SJSA1 (cell line): ENCODE measurements at places on chromosomes 1 and 21. TPM values are rescaled to one million over a fixed set of nuclear protein-coding genes. Genes with fewer than 3 reads are reported as not detected.

GRCh38 chr1:16173447-16174260 is 17.8 kb upstream of the EPHA2 start:
- peak overlapping the region; percentile 92 for H3K27ac ChIP-seq
- DNase-seq: peak; percentile 88
- peaks cover 58% of the 10 kb centered on the region for H3K4me1 ChIP-seq
- no peak overlapping the region for H3K4me3 ChIP-seq
- H3K27me3 ChIP-seq: no peaks in the 10 kb centered on the region

GRCh38 chr1:165960136-165960535 is 132.7 kb downstream of the UCK2 start:
- H3K27ac ChIP-seq: no peak overlapping the region
- no peaks in the 10 kb centered on the region for H3K27me3 ChIP-seq
- H3K4me1 ChIP-seq: no peaks in the 10 kb centered on the region
- H3K4me3 ChIP-seq: no peak overlapping the region
- DNase-seq: no peak

DNA sequence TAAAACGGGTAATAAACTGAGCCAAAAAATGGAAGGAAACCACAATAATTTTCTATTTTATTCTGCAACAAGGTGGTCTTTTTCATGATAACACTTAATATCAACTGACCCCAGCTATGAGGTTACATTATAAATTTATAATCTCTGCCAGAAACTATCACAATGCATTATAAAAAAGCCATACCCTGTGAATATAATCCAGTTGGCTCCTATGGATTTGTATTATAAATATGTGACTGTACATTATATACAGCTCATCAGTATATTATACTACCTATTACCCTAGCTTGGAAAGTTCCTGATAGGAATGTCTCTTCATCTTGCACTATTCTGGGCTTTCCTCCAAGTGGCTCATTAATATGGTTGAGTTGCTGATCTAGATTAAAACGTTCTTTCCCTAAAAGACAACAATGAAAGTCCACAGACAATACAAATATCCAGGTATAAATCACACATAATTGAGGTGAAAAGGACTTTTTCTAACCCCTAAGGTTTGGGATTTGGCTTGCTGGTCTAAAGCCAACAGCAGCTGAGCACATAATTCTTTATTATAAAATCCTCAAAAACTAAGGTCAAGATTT is 487.7 kb downstream of the TTLL7 start:
- no peak for DNase-seq
- H3K4me3 ChIP-seq: no peak overlapping the region
- peaks cover 38% of the 10 kb centered on the region for H3K4me1 ChIP-seq

- DNase-seq: no peak
- H3K27me3 ChIP-seq: no peaks in the 10 kb centered on the region
Observed at GRCh38 chr1:12102066-12102465, 39.0 kb downstream of the TNFRSF8 start.

- no peak overlapping the region for H3K27ac ChIP-seq
- peak overlapping the region; percentile 79 for H3K4me3 ChIP-seq
- peaks cover 52% of the 10 kb centered on the region for H3K4me1 ChIP-seq
- peaks cover 50% of the 10 kb centered on the region for H3K36me3 ChIP-seq
Observed at GRCh38 chr1:2228694-2229036, 546 bp downstream of the SKI start.

- no peaks in the 10 kb centered on the region for H3K4me1 ChIP-seq
- no peaks in the 10 kb centered on the region for H3K27me3 ChIP-seq
- no peak for DNase-seq
- no peak overlapping the region for H3K4me3 ChIP-seq
- H3K36me3 ChIP-seq: no peaks in the 10 kb centered on the region
Observed at GRCh38 chr1:5727871-5728643, 264.2 kb downstream of the NPHP4 start.

- no peak for DNase-seq
- peaks cover 28% of the 10 kb centered on the region for H3K4me1 ChIP-seq
- no peak overlapping the region for H3K4me3 ChIP-seq
- no peaks in the 10 kb centered on the region for H3K27me3 ChIP-seq
- no peak overlapping the region for H3K27ac ChIP-seq
- no peaks in the 10 kb centered on the region for H3K36me3 ChIP-seq
Observed at GRCh38 chr21:42597487-42598158, 55.8 kb upstream of the PDE9A start.

GRCh38 chr21:43786807-43787440 is 2.5 kb upstream of the RRP1 start:
- peaks cover 19% of the 10 kb centered on the region for H3K36me3 ChIP-seq
- peaks cover 7% of the 10 kb centered on the region for H3K4me1 ChIP-seq
- H3K27ac ChIP-seq: no peak overlapping the region

DNA sequence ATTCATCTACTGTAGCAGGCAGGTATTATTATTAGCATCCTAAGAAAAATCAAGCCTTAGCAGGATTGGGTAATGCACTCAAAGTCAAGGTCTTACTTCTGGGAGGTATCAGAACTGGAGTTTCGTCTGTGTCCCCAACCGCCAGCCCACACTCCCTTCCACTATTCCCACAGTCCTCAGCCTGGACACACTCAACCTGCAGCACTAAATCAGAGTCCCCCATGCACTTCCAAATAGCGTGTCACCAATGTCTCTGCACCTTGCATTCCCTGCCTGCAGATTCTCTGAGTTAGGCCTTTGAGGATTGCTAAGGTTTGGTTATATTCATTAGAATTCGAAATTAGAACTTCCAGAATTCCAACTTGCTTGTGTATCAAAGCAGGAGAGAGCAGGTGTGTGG is 3.9 kb downstream of the LYPD8 start:
- DNase-seq: no peak
- no peaks in the 10 kb centered on the region for H3K4me1 ChIP-seq
- no peaks in the 10 kb centered on the region for H3K36me3 ChIP-seq
- H3K4me3 ChIP-seq: no peak overlapping the region

- H3K4me3 ChIP-seq: no peak overlapping the region
- H3K4me1 ChIP-seq: no peaks in the 10 kb centered on the region
- DNase-seq: no peak
- no peak overlapping the region for H3K27ac ChIP-seq
- H3K27me3 ChIP-seq: no peaks in the 10 kb centered on the region
Observed at GRCh38 chr1:187032982-187033692, 204.4 kb downstream of the PLA2G4A start.

DNA sequence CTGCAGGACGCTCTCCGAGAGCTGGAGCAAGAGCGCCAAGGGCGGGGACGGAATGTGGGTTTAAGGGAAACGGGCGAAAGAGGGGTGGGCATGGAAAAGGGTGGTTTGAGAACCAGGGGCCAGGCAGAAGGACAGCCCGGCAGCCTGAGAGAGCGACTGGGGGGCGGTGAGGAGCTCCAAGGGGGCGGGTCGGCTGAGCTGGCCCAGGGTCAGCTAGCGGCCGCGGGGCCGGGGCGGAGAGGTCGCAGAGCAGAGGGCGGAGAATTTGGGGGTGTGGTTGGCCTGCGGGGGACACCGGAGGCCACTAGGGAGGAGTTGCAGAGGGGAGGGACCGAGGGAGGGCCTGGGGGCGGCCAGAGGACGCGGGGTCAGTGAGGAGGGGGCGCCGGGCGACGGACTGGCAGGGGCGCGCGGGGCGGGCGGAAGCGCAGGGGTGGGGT is 54.7 kb downstream of the NDUFS5 start:
- no peak overlapping the region for H3K27ac ChIP-seq
- no peak for DNase-seq
- H3K27me3 ChIP-seq: peaks cover 46% of the 10 kb centered on the region
- no peaks in the 10 kb centered on the region for H3K36me3 ChIP-seq
- H3K4me1 ChIP-seq: peaks cover 7% of the 10 kb centered on the region
- H3K4me3 ChIP-seq: no peak overlapping the region

GRCh38 chr1:53074313-53075154 is 12.5 kb downstream of the PODN start:
- H3K36me3 ChIP-seq: no peaks in the 10 kb centered on the region
- H3K4me1 ChIP-seq: no peaks in the 10 kb centered on the region
- no peak overlapping the region for H3K4me3 ChIP-seq
- no peak overlapping the region for H3K27ac ChIP-seq
- no peaks in the 10 kb centered on the region for H3K27me3 ChIP-seq
- DNase-seq: no peak

GRCh38 chr1:87464022-87464490 is 135.4 kb downstream of the LMO4 start:
- no peak overlapping the region for H3K27ac ChIP-seq
- no peaks in the 10 kb centered on the region for H3K27me3 ChIP-seq
- H3K36me3 ChIP-seq: no peaks in the 10 kb centered on the region

DNA sequence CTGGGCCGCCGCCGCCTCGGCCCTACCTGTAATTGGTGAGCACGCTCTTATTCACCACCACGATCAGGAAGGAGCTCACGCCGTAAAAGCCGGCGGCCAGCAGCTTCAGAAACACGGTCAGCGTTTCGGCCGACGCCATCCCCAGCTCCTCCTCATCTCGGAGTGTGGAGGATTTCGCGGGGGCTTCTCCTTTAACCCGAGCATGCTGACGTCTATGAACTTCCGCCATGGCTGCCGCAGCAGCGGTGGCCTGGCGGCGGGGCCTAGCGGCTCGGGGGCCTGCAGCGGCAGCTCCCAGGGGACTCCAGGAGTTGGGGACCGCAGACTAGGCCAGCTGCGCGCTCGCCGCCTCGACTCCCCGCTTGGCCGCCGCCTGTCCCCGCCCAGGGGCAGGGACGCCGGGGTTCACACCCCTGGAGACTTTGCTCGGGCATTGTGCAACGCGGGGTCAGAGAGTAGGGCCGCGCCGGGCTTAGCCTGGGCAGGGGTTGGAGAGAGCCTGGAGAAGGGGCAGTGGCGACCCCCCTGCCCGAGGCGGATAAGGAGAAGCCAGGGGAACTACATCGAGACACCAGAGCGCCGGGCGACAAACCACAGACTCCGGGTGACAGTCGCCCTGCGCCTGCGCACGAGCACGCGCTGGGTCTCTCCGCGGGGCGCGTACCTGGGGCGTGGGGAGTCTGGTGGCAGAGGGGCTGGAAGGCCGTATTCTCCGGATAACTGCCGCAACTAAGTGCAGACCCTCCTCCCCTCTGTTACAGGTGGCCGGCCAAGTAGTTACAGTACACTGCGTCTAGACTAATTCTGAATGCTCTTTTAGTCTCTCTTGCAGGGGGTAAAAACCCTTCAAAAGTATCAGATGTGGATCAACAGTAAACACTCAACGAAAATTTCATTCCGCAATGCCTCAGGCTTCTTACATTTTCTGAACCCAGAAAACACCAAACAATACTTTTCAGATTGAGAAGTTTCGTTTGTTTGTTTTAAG is at the start of gene SLC35D1:
Gene SLC35D1, minus strand, starts transcription at position 364 of the 988 bp plus-strand sequence. Its CDS starts 135 bp downstream, at position 229.
- peaks cover 30% of the 10 kb centered on the region for H3K36me3 ChIP-seq
- peaks cover 18% of the 10 kb centered on the region for H3K4me1 ChIP-seq
- H3K4me3 ChIP-seq: peak within 1 kb of the TSS; percentile 81

DNA sequence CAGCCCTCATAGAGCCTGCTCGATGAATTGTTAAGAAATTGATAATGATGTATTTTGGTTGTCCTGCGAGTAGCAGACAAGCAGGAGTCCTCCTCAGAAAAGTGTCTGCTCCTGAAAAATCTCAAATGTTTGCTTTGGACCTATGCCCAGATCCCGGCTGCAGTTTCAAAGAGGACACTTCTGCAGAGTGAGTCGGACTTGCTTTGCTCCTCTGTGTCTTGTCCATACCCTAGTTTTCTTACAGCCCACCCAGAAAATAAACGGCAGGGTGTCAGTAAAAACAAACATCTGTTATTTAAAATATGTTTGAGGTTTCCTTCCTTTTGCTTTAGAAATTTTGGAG is 2.8 kb downstream of the S100A10 start:
- peaks cover 33% of the 10 kb centered on the region for H3K36me3 ChIP-seq
- H3K27me3 ChIP-seq: no peaks in the 10 kb centered on the region
- H3K4me3 ChIP-seq: peak overlapping the region; percentile 85
- H3K27ac ChIP-seq: peak overlapping the region; percentile 97

DNA sequence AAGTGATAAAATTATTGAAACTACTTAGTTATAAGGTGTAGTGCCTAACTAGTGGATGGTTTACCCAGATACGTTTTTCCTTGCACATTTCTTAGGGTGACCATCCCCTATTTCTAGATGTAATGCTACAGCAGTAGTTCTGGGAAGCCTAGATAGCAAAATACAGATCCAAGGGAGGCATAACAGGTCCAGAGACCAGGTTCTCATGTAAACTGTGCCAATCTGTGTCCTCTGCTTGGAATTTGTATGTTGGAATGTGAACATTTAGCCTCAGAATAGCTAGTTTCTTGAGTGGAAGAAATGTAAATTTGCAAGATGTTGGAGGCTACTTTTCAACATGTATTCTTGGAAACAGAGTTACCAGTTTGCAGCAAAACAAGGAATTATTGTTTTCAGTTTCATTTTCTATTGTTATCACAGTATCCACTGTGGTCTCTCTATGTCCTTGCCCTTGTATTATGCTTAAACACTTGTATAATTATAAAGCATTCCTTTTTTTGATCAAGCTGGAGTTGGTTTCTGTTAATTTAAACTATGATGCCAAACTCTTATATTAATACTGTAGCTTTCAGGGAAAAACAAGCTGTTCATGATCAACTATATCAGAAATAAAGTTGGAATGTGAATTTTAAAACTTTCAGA is 102.0 kb upstream of the BRINP3 start:
- H3K27ac ChIP-seq: no peak overlapping the region
- no peaks in the 10 kb centered on the region for H3K36me3 ChIP-seq
- no peaks in the 10 kb centered on the region for H3K27me3 ChIP-seq
- no peaks in the 10 kb centered on the region for H3K4me1 ChIP-seq
- DNase-seq: no peak

DNA sequence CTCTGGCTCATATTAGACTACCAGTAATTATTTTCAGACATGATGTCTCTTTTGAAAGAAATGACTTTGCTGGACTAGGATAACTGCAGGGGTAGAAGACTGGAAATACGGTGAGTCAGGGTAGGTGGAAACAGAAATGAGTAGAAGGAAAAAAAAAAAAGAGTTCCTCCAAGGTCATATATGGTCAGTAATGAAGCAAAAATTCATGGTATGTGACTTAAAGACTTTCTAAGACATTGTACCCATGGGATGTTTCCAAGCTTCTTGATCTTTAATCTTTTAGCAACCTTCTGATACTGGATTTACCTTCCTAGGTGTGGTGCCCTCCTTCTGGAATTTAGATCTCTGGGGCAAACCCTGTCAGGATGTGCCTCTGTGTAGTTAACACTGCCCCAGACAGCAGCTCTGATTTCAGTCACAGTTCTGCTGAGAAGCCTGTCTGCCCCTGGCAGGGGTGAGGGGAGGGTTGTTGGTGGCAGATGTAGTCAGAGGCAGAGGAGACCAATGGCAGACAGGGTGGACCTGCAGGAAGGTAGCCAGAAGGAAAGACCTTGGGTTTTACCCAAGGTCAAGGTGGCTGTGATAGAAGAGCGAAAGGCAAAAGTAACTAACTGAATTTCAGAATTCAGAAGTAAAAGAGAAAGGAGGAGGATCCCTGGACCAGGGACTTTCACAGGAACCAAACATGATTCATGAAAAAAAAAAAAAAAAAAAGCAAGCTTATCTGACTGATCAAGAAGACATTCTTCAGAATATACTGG is 44.1 kb upstream of the BCL10 start:
- H3K27ac ChIP-seq: peak overlapping the region; percentile 98
- DNase-seq: peak; percentile 74
- peaks cover 58% of the 10 kb centered on the region for H3K36me3 ChIP-seq
- H3K4me3 ChIP-seq: no peak overlapping the region
- H3K27me3 ChIP-seq: no peaks in the 10 kb centered on the region

The TNNT2 gene
- total RNA-seq: not detected in 2 replicates

The GSTM1 gene
- 19.0 and 26.8 TPM in 2 replicates for total RNA-seq

The CGN gene
- total RNA-seq: 0.26 and 1.2 TPM in 2 replicates

The SPATA46 gene
- not detected in 2 replicates for total RNA-seq

The PTBP2 gene
- total RNA-seq: 9.1 and 20.4 TPM in 2 replicates

The BROX gene
- total RNA-seq: 38.4 and 67.6 TPM in 2 replicates

The NCSTN gene
- total RNA-seq: 48.4 and 58.5 TPM in 2 replicates

The CNIH3 gene
- 7.8 and 7.9 TPM in 2 replicates for total RNA-seq

The IGSF9 gene
- total RNA-seq: 0.16 TPM in 1 of 2 replicates, not detected in the other

The GPR25 gene
- total RNA-seq: not detected in 2 replicates

The SHISAL2A gene
- total RNA-seq: not detected in 2 replicates
